ENCODE measurements at places on chromosomes 3 and 15.

DNA sequence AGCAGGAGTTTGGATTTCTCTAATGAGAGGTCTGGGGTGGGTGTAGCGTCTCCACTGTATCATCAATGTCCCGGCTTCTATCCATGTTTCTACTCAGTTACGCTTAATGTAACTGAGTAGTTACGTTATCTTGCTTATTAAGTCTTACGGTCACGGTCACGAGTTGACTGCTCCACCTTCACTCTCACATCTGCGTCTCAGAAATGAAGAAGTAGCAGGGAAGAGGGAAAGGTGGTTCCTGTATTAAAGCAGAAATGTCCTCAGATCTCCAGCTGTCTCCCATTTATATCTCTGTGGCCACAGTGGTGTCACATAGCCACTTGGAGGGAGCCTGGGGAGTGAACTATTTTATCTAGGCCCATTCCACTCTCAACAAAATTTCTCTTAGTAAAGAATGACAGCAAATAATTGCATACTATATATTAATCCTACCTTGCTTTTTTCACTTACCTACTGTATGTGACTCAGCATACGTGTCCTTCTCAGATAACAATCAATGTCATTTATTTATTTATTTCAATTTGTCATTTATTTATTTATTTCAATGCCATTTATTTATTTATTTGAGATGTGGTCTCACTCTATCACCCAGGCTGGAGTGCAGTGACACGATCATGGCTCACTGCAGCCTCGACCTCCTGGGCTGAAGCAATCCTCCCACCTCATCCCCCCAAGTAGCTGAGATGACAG lies 39.7 kb upstream of the RNU6-1 start:
- no peak for DNase-seq

- DNase-seq = no peak
Observed at GRCh38 chr3:20316238-20316637, 130.2 kb upstream of the SGO1 start.

- no peak for DNase-seq
Observed at GRCh38 chr15:59296181-59296617, 76.5 kb downstream of the MYO1E start.

DNA sequence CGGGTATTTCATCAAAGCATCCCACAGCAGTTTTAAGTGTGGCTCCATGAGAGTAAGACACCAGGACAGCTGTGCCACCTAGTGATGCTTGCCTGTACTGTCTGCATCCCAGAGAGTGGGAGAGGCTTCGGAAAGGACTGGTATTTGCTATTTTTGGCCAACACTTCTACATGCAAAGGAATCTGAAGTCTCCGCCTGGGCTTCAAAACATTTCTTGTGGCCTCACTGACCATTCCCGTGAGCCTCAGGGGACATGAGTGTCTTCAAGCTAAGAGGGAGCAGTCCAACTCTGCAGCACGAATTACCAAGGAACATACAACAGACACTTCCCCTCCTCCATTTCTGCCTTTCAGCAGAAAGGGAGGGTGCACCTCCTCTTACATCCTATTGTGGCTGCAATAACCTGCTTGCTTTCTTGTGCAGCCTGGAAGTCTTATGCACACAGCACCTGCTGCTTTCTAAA lies 177.5 kb downstream of the RORA start:
- no peak for DNase-seq

DNA sequence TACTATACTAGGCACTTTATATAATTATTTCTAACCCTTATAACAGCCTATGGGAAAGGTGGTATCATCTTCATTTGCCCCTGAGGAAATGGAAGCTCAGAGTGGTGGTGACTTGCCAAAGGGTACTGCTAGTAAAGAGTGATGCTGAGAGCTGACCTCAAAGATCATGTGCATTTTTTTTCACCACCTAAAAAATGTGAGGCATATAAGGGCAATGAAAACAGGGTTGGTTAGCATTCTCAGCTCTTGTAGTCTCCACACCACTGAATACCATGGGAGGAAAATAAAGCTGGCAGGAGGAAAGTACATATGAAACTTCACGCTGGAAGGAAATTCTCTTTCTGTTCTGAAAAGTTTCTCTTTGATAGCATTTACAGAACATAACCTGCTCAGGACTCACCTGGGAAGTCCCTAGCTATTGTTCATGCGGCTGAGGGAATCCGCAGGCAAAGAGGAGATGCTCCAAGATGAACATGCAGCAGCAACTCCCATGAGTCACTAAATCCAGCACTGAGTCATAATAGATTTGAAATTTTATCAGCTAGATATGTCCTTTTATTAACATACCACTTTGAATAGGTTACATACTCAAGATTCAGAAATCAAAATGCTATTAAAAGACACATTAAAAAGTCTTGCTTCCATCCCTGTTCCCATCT lies 17.3 kb downstream of the FAIM start:
- DNase-seq = no peak

- DNase-seq = no peak
Observed at GRCh38 chr15:63461230-63461985, 43.0 kb upstream of the USP3 start.
